ENCODE measurements at places on chromosomes 1 and 21. TPM values are rescaled to one million over a fixed set of nuclear protein-coding genes. Genes with fewer than 3 reads are reported as not detected.

C1orf94 gene
- total RNA-seq: not detected

TAS1R1 gene
- total RNA-seq: not detected

KRTAP19-1 gene
- total RNA-seq: 6.8 TPM

PLA2G5 gene
- total RNA-seq: not detected

IKBKE gene
- total RNA-seq: 19.1 TPM

SELL gene
- total RNA-seq: 0.60 TPM

CHRM3 gene
- 15.8 TPM for total RNA-seq

TFF1 gene
- total RNA-seq: not detected

ABCA4 gene
- 2.8 TPM for total RNA-seq

FMOD gene
- total RNA-seq: 13.3 TPM

C1orf185 gene
- not detected for total RNA-seq

COL6A2 gene
- 139 TPM for total RNA-seq

HUNK gene
- total RNA-seq: 5.7 TPM

CLCNKB gene
- total RNA-seq: not detected

INSRR gene
- not detected for total RNA-seq

GSTM1 gene
- total RNA-seq: not detected

PDC gene
- not detected for total RNA-seq

ZNF695 gene
- not detected for total RNA-seq

SSX2IP gene
- 6.1 TPM for total RNA-seq

NPPA gene
- not detected for total RNA-seq

Measured in suprapubic skin (tissue), 4 donors.